ENCODE measurements at places on chromosomes 1 and 21.

DNA sequence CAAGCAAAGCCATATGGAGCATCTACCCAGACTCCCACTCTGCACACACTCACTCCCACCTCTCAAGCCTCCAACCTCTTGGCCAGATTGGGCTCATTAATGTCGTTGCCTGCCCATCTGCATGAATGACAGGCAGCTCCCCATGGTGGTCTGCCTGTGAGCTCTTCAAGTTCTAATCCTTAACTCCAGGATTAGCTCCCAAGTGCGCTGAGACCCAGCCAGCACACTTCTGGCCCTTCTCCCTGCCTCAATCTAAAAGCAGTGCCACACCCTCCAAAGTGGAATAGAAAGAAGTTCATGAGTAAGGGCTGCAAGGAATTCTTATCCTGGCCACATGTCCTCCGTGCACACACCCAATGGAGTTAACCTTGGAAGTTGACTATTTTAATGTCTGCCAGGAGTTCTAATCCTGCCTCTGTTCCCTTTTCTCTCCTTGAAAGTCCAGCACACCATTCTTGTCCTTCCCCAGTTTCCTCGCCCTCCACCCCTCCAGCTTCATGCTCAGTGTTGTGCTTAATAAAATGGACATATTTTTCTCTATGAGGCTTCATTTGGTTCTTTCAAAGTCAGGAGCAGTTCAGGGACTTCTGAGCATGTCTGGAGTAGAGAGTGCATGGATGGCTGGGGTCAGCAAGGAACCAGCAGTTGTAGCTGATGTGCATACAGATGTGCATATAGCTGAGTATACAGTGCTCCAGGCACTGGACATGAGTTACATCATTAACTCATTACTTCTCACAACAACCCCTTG, 30.1 kb downstream of the CAMK1G start:
- no peak for DNase-seq

DNA sequence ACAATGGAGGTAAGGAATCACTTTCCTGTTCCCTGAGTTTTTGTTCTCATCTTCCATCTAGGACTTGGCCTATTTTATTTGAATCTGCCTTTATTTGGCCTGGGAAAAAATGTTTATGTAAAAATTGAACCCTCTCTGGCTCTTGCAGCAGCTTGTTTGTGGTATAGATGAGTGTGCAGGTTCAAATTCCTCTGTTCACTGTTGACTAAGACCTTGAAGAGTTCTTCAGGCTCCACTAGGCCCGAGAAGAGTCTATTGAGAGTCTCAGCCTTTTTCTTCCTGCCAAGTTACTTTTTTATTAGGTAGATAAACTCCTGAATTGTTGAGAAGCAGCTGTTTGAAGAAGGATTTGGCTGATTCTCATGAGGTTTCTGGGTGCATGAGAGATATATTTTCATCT, 248.8 kb upstream of the ADGRL2 start:
- DNase-seq, result no peak

DNA sequence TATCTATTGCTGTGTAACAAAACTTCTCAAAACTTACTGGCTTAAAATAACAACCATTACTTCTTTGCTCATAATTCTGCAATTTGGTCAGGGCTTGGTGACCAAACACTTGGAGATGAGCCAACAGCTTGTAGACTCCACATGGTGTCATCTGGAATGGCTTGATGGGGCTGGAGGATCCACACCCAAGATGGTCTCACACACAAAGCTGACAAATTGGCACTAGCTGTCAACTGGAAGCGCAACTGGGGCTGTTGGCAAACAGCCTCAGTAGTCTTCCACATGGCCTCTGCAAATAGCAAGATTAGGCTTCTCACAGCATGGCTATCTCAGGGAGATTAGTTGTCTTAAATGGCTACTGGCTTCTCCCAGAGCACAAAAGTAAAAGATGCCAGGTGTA, 27.1 kb upstream of the MTF2 start:
- no peak for DNase-seq

DNA sequence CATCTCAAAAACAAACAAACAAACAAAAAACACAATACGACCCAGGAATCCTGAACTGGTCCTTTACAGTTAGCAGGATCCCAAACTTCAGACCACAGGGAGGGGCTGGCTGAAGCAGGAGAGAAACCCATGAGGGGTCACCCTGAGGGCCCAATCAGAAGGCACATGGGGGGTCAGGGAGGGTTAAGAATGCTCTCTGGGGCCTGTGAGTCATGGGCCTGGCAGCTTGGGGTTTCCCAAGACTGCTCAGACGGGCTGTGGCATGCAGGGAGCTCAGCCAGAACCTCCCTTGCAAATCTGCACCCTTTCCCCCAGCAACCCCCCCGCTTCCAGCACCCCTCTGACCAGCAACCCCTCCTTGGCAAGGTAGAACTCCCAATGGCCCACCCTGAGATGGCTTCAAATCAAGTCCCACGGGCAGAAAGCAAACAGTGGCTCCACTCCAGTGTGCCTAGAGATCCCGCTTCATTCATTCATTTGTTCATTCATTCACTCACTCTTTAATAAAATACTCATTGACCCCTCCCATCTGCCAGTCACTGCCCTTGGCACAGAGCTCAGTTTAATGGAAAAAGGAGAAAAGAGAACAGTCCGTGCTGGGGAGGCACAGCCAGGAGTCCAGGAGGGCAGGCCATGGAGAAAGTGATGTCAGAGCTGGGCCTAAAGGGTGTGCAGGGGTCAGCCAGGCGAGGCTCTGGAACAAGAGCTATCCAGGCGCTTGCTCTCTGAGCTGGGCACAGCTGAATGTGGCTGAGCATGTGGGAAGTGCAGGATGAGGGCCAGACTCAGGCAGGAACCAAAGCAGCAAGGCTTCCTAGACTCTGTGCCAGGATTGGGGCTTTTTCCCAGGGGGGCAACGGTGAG, 8.2 kb downstream of the UQCRHL start:
- DNase-seq, result no peak

DNA sequence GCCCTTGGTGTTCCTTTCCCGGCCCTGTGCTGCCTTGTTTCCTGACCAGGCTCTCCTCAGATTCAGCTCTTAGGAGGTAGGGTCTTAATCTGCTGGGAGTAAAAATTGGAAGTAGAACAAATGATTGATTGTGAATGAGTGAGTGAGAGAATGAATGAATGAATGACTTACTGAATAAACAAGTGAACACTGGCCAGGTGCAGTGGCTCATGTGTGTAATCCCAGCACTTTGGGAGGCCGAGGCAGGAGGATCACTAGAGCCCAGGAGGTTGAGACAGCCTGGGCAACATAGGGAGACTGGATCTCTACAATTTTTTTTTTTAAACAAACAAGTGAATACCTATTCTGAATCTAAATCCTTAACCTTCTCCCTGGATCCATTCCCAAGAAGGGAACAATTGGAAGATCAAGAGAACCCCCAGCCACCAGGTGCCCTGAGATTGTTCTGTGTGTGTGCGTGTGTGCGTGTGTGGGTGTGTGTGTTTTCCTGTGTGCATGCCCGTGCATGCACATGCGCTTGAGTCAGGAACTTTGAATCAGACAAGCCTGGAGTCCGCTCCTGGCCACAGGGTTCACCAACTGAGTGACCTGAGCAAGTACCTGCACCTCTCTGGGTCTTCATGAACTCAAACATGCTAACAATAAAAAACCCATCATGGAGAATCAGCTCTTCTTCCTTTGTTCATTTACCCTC, 24.3 kb upstream of the CITED4 start:
- DNase-seq, result no peak

- no peak for DNase-seq
These were observed 106.1 kb downstream of the NPHP4 start for GRCh38 chr1:5886140-5886483.

DNA sequence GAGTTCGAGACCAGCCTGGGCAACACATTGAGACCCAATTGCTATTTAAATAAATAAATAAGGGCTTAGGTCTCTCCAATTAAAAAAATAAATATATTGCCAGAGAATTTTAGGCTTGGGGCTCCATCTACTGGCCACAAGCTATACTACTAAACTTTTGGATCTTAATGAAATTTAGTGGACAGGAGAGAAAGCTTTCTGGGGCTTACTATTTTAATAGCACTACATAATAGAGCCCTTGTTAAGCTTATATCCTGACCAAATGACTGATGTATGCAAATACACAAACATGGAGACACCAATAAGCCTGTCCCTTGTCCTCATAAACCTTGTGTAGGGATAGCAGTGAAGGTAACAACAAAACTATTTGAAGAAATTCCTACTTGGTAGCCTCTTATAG, 18.4 kb downstream of the CCT3 start:
- no peak for DNase-seq
